Frontal cortex (tissue), 4 donors: ENCODE measurements at places on chromosomes 16 and 17.

- DNase-seq = no peak
These were observed 94.5 kb downstream of the METRNL start for GRCh38 chr17:83173914-83174361.

- DNase-seq = no peak
These were observed 3.4 kb upstream of the PPP1R9B start for GRCh38 chr17:50153650-50154575.

GRCh38 chr17:15404106-15405057, 63.0 kb upstream of the TEKT3 start:
- no peak for DNase-seq

- DNase-seq = no peak
These were observed 255.2 kb upstream of the WSB1 start for GRCh38 chr17:27038676-27039075.

DNA sequence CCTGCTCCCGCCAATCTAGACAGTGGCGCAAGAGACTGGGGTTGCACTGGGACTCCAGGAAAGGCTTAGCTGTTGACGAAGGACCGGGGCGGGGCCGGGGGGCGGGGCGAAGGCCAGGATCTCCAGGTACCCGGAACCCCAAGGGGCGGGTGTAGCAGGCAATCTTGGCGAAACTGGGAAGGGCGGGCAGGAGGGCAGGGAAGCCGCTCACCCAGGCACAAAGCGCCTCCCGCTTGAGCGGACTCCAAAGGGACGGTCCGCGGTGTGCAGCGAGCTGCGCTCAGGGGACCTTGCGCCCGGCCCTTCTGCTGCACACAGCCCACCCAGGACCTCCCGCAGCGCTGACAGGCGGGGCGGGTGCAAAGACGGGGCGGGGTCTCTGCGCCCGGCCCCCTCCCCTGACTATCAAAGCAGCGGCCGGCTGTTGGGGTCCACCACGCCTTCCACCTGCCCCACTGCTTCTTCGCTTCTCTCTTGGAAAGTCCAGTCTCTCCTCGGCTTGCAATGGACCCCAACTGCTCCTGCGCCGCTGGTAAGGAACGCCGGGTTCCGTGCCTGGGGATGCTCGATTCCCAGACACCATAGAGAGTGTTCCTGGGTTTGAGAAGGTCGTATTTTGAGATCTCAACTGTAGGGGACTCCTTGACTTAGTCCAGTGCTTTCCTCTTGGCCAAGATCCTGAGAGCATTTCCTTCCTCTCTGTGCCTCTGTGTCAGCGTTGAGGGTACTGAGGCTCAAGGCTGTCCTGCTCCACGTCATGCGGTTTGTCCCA, at the start of gene MT1F:
TSS of gene MT1F (plus strand) at position 405 of the 772 bp plus-strand sequence. CDS start at position 505, 100 bp downstream.
- peak; percentile 58 for DNase-seq

GRCh38 chr17:8954339-8954738, 11.2 kb downstream of the PIK3R5 start:
- no peak for DNase-seq

GRCh38 chr17:65472666-65473309, 88.7 kb downstream of the AXIN2 start:
- DNase-seq = peak; percentile 31

DNA sequence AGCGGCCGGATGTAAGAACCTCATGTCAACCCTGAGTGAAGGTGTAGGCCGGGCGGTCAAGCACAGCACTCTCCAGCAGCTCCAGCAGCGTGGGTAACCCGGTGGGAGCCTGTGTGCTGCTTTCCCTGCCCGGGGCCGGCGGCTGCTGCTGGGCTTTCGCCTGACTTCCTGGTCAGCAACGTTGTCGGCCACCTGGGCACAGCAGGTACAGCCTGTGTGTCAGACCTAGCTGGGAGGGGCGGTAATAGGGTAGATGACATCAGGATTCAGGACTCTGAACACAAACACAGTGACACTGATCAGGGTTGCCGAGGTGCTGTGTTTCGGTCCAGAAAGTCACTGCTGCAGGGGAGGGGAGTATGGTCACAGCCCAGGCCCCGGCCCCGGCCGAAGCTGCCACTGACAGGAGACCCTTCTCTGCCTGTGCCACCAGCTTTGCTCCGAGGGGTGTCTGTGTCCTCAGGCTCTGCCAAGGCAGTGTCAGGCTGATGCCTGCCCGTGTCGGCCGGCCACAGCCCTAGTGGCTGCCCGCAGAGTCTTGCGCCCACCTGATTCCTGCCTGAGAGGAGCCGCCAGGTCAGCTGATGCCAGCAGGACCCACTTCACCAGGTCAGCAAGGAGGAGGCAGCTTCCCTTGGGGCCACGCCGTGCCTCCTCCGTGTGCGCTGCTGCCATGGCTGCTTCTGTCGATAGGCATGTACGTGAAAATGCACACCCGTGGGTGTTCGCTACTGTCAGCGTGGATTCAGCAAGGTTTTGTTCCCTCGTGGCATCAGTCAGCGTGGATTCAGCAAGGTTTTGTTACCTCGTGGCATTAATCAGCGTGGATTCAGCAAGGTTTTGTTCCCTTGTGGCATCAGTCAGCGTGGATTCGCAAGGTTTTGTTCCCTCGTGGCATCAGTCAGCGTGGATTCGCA, 9.2 kb downstream of the RAB40C start:
- no peak for DNase-seq

DNA sequence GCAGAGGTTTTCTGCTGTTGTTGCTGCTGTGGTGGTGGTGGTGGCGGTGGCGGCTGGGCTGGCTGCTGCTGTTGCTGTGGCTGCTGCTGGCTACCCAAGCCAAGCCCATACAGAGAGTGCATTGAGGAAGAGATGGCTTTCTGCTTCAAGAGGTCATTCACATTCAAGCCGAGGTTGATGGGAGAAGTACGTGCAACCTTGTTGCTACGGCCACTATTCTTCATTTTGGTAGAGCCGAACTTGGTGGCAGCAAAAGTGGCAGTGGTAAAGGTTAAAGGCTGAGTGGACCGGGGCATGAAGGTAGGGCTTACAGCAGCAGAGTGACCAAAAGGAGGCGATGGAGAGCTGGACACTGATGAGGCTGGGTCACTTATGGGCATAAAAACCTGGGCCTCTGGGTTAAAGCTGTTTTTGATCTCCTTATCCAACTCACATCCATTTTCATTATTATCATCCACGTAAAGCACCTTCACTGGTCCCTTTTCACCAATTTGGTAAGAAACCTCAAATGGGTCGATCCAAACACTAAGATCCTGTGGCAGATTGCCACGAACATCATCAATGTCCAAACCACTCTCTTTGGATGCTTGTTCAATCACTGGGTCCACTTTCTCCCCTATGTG, 2.8 kb downstream of the TOB1 start:
- DNase-seq = no peak

DNA sequence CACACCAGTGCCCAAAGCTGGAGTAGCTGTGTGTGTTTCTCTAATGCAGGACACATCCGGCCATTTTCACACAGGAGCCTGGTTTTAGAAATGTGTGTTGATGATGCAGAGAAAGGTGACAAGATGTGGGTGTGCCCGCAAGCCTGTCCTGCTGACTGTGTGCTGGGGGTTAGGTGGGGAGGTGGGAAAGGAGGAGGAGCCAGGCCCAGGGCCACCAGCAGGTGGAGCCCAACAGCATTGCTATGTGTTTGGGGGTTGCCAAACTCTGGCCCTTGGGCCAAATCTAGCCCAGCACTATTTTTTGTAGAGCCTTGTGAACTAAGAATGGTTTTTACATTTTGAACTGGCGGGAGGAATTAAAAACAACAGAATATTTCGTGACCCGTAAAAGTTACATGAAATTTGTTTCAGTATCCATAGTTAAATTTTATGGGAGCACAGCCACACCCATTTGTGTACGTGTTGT, 61.7 kb upstream of the LGALS9 start:
- no peak for DNase-seq

GRCh38 chr17:82939621-82940135, 99.9 kb upstream of the ZNF750 start:
- no peak for DNase-seq

- DNase-seq = peak; percentile 100
These were observed at the start of gene PCYT2 for GRCh38 chr17:81911277-81911961. Gene PCYT2 (minus strand): TSS chr17:81911399. CDS start chr17:81911355, 44 bp downstream.

DNA sequence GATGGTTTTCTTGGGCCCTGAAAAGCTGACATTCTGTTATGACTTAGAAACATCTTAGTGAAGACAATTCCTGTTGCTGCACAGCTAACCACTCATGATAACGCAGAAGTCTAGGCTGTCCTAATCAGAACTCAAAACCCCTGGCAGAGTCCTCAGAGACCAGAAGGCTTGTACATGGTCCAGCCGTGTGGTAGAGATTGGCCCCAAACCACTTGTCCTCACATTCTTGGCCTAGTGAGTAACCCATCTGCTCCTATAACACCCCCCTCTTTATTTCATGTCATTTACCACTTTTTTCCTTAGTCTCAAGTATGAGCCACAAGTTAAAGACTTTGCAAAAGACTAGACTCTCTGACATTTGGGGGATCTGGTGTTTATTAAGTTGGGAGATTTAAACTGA, 116.5 kb upstream of the ADAMTS18 start:
- DNase-seq = no peak

GRCh38 chr16:70681382-70682238, 4.2 kb downstream of the MTSS2 start:
- peak; percentile 88 for DNase-seq

DNA sequence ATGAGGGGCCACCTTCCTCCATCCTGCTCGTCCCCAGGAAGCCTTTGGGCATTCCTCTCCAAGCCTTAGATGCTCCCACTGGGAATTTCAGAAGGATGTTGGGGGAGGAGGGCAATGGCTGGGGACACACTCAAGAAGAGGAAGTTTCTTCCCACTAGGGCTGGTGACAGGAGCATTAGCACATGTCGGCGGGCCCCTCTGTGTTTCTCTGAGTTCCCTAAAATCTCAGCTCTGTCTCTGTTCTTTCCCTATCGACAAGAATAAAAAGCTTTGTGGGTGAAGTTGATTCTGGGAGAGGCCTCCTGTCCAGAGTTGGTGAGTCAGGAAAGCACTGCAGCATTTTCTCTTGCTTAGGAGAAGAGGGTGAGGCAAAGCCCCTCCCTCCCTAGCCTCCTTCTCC, 19.7 kb upstream of the C17orf107 start:
- no peak for DNase-seq

- DNase-seq = no peak
These were observed 12.5 kb upstream of the ANKRD40CL start for GRCh38 chr17:50779747-50780353.

DNA sequence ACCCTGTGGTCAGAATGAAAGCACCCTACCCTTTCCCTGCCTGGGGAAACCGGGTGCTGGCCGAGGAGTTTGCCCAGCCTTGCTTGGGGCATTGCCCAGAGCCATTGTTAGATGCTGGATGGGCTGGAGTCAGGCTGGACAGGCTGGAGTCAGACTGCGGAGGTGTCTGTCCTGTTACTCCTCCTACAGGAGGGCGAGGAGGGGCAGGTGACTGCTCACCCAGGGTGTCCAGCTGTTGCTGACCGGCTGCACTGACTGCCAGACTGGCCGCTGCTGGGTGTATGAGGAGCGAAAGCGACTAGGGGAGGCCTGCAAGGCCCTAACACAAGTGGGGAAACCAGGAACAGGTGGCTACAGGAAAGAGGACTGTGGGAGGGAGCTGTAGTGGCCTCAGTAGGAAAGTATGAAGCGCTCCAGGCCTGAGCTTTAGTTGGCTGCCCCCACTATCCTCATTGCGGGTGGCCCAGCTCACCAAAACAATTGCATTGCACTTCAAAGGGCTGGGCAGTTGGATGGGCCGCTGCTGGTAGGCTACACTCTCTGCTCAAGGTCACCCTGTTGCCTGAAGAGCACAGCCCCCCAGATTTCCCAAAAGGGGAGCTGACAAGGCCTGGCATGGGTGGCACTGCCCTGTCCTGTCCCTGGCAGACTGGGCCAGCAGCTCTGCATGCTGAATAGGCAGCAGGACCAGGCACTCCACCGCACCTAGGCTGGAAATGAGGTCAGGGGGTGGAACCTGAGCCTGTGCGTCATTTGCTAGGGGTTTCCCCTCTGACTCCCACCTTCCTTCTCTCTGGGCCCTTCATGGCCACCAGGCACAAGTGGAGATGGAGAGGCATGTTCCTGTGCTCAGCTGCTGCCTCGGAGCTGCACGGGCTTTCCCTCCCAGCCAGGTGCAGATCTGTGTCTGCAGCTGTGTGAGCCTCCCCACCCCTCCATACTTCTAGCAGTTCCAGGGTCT, 18.4 kb downstream of the LDHD start:
- DNase-seq = no peak

DNA sequence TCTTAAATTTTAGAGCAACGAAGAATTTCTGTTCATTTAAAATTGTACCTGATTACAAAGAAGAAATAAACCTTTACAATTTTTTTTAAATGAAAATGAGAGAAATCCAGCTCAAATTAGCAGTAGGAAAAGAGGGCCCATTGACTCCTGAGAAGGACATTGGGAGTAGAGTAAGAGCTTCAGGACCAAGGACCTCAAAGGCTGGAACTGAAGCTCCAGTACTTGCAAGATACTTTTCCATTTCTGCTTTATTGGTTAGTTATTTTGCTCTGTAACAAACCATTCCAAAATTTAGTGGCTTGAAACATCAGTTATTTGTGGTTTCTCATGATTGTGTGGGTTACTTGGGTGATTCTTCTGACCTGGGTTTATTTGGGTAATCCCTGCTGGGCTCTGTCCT, 165.9 kb downstream of the PRKCB start:
- DNase-seq = no peak

- no peak for DNase-seq
These were observed 19.7 kb downstream of the CDC42EP4 start for GRCh38 chr17:73292031-73292531.

GRCh38 chr17:61480414-61480807, 28.2 kb downstream of the TBX4 start:
- no peak for DNase-seq

DNA sequence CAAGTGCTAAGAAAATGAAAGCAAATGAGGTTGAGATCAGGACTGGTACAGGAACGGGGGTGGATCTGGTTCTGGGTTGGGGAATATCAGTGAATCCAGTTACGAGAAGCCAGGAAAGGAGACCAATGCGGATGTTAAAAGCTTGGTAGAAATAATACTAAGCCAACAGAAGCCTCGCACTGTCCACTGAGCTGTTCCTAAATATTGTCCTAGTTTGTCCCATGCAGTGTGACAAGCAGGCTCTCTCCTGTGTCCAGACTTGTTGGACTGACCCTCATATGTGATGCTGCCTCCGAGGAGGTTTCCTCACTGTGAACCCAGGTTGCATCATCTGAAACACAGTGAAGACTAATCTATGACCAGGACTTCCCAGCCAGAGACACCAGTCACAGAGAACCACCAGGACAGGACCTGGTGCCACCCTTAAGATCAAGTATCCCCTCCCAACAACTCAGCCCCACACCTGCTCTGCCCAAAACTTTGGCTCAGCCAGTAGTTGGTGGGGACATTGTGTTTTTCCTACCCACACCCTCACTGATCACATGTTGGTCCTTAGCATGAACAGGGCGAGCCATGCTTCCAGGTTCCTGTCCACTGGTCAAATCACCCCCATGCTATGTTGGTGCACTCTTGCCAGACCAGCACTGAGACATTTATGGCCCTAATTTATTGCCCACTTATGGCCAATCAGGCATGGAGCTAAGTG, 32.7 kb upstream of the SCNN1B start:
- DNase-seq = no peak

DNA sequence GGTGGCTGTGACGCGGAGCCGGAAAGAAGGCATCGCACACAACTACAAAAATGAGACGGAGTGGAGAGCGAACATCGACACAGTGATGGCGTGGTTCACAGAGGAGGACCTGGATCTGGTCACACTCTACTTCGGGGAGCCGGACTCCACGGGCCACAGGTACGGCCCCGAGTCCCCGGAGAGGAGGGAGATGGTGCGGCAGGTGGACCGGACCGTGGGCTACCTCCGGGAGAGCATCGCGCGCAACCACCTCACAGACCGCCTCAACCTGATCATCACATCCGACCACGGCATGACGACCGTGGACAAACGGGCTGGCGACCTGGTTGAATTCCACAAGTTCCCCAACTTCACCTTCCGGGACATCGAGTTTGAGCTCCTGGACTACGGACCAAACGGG, 4.4 kb downstream of the ENPP7 start:
- no peak for DNase-seq
